ENCODE measurements at places on chromosomes 11 and 22. TPM values are rescaled to one million over a fixed set of nuclear protein-coding genes. Genes with fewer than 3 reads are reported as not detected.

The PNPLA3 gene
- total RNA-seq, result 6.4 TPM

The KREMEN1 gene
- 1.1 TPM for total RNA-seq

The SERPING1 gene
- not detected for total RNA-seq

The SLC39A13 gene
- total RNA-seq, result 49.7 TPM

The OR51B4 gene
- total RNA-seq, result not detected

The POU2F3 gene
- not detected for total RNA-seq

The XNDC1N gene
- total RNA-seq, result 12.5 TPM

The TSPAN18 gene
- total RNA-seq, result 11.7 TPM

The PRODH gene
- total RNA-seq, result not detected

Data from thoracic aorta endothelial cell (primary cell).